GM20000 (cell line): ENCODE measurements at places on chromosomes 1 and 21.
A peak's percentile ranks its signal among the peaks of the same experiment; 100 is the strongest.

- DNase-seq: no peak
These were observed 5.8 kb downstream of the TTC22 start for GRCh38 chr1:54795356-54795665.

DNA sequence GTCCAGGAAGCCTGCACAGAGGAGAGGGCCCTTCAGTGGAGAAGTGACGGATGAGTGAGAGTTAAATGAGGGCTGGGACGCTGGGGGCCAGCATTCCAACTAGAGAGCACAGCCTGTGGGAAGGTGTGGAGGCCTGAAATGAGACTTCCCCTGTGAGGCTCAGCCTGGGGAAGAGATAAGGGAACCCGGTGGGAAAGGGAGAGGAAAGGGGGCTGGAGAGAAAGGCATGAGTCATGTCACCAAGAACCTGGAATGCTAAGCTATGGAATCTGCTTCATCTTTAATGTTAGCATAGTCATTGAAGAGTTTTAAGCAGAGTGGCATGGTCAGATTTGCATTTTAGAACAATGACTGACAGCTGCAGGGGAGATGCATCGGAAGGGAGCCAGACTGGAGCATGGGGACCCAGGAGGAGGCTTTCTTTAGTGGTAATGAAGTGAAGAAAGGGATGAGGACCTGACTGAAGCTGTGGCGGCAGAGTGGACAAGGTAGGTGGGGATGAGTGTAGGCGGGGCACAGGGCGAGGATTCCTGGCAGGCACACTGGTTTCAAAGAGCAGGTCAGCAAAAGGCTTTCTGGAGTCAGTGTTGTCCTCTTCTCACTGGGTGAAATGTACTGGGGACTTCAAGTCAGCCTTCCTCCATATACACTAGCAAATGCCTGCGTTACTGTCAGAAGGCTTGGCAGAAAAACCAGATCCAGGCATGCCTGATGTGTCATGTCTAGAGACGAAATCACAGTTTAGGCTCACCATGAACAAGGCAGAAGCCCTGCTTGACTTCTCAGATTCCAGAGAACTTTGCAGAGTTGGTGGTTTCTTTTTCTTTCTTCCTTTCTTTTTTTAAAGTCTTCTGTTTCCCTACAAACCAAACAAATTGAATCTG, 8.0 kb downstream of the RGL1 start:
- DNase-seq: no peak

DNA sequence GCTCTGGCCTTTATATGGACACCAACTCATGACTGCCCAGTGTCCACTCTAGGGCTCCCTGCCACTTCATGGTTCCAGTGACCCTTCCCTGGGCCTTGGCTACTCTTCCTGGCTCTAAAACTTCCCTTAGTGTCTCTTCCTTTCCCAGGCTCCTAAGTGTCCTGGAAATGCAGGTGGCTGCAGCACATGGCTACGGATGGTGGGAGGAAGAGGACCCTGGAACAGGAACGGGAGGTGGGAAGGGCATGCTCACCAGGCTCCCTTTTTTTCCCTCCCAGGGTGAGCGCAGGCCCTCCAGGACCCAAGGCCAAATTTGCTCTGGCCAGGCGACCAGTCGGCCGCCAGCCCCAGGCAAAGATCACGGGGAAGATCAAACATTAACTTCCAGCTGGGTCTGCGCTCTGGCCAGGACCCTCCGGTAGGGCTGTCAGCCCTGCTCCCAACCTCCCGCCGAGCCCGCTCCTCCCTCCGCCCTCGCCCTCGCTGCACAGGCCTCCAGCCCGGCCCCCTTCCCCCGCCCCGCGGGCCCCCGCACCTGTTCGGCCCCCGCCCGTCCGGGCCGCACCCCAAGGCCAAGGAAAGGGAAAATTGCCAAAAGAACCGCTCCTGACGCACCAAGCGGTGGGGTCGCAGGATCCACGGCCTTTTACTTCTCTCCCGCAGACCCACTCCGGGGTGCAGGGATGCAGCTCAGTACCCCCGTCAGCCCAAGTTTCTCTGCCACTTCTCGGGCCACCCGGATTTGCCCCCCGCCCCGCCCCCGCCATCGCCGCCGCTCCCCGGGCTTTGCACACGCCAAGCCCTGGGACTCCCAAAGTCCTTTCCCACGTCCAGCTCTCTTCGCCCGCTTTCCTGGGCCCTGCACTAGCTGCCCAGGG, 894 bp downstream of the TCEA3 start:
- no peak for DNase-seq

DNA sequence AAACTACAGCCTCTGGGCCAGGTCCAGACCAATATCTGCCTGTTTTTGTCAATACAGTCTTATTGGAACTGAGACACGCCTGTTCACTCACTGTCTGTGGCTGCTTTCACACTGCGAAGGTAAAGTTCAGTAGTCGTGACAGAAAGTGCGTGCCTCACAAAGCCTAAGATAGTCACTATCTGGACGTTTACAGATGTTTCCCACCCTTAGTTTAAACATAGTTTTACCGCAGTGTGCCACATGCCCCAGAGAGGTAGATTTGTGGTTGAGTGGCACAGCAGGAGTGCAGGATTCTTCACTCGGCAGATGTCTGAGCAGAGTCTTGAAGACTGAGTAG, 61.9 kb downstream of the NFASC start:
- no peak for DNase-seq

GRCh38 chr1:1124786-1125642, 9.1 kb upstream of the C1orf159 start:
- no peak for DNase-seq

GRCh38 chr1:160206036-160206389, 829 bp downstream of the PEA15 start:
- peak; percentile 69 for DNase-seq

DNA sequence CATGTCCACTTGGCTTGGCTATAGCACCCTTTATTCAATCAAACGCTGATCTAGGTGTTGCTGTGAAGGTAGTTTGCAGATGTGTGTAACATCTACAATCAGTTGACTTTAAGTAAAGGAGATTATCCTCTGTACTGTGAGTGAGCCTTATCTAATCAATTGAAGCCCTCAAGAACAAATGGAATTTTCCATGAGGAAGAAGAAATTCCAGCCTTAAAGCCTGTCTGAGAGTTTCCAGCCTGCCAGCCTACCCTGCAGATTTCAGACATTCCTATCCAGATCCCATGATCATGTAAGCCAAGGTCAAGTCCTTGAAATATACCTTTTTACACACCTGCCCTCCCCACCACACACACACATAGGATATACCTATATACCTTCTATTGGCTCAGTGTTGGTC, 696.7 kb downstream of the MRPL39 start:
- no peak for DNase-seq

DNA sequence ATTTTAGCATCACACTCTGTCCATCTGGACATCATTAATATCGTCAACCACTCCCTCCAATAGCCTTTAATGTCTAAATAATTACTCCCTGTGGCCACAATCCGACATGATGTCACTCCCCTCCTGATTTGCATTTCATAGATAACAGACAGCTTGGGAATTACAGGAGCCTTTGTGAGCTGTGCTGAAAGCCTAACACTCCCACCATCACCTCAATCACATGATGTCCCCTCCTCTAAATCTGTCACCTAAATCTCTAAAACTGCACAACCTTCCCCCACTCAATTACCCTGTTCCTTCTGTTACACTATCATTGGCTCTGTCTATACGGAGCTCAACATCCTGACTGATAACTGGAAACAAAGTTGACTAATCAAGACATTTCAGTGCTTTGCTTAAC, 14.3 kb downstream of the NHLH2 start:
- DNase-seq: no peak

DNA sequence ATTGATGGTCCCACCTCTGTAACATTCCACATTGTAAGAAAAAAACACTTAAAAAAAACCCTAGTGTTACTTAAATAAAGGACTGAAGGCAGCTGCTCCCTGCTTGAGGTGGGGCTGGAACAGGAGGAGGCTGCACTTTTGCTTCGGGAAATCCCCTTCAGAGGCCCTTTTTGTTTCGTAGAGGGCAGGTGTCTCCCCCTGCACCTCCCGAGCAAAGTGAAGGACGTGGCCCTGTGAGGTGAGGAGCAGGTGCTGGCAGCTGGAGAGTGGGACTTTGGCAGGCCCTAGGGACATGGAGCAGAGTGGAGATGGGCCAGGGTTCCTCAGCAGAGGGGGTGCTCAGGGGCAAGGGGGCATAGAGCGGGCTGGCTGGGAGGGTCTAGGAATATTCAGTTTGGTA, 33.4 kb upstream of the WNT4 start:
- DNase-seq: peak; percentile 81

DNA sequence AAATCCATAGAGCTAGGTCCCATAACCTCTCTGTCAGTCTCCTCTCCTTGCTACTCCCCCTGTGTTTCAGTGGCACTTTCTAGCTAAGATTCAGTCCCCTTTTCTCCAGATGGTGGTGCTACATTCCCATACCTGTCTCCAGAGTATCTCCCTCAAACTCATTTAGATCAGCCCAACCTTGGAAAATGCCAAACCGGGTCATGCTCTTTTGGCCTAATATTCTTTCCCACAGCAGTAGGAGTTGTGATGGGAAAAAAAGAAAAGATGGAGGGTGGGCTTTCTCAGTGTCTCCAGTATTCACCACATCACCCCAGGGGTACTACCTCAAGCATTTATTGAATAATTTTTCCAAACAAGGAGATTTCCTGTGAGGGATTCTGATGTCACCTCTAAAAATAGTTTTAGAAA, 3.2 kb upstream of the RXFP4 start:
- peak; percentile 74 for DNase-seq

- DNase-seq: peak; percentile 17
These were observed 7.3 kb upstream of the BARHL2 start for GRCh38 chr1:90724361-90724760.

DNA sequence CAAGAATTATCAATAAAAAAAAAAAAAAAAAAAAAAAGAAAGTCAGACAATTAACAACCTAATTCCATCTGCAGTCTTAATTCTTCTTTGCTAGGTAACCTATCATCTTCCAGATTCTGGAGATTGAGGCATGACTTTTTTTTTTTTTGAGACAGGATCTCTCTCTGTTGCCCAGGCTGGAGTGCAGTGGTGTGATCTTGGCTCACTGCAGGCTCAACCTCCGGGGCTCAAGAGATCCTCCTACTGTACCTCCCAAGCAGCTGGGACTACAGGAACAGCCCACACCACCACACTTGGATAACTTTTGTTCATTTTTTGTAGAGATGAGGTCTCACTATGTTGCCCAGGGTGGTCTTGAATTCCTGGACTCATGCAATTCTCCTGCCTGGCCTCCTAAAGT, 4.6 kb upstream of the RAD54L start:
- DNase-seq: no peak

DNA sequence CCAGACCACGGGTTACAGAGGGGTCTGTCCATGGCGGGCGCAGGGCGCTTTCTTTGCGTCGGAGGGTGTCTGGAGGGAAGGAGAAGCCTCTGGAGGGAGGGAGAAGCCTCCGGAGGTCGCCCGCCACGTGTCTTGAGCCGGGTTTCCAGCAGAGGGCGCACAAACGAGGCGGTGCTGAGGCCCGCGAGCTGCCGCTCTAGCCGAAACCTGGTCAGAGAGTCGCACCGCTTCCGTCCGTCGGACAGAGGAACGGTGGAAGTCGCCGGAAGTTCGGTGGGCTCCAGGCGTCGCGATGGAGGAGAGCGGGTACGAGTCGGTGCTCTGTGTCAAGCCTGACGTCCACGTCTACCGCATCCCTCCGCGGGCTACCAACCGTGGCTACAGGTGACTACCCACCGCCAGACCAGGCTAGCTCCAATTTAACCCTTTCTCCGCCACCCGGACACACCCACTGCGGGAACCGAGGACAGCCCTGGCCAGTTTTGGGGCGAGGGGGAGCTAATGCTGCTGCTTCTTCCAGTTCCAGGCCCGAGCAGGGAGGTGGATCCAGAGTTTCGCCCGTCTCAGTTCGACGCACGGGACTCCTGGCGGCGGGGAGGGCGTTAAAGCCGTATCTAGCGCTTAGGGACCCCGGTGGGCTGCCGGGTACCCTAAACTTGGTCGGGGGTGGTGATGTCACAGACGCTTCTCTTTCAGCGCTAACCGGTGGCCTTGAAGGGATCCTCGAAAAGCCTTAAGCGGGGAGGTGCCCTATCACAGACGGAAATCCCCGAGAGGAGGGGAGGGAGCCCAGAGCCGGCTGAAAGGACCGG, at the start of gene NECAP2:
NECAP2 (plus strand) TSS at position 255 of the 812 bp plus-strand sequence; CDS start at position 293, 38 bp downstream.
- peak; percentile 89 for DNase-seq

DNA sequence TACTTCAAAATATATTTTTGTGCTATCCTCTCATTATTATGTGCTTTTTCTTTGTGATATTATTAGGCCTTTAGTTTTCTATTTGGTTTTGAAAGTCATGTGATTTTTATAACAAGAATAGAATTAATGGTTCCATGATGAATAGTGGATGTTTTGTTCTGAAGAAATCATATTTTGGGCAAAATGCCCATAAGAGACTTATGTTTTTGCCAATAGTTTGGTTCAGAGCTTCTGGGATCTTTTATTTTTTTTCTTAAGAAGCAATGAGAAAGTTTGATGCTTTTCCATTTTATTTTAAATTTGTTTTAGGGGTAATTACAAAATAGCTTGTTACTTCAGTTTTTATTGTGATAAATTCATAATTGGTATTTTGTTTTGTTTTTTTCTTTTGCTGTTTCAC, 49.8 kb downstream of the LYPLAL1 start:
- no peak for DNase-seq

DNA sequence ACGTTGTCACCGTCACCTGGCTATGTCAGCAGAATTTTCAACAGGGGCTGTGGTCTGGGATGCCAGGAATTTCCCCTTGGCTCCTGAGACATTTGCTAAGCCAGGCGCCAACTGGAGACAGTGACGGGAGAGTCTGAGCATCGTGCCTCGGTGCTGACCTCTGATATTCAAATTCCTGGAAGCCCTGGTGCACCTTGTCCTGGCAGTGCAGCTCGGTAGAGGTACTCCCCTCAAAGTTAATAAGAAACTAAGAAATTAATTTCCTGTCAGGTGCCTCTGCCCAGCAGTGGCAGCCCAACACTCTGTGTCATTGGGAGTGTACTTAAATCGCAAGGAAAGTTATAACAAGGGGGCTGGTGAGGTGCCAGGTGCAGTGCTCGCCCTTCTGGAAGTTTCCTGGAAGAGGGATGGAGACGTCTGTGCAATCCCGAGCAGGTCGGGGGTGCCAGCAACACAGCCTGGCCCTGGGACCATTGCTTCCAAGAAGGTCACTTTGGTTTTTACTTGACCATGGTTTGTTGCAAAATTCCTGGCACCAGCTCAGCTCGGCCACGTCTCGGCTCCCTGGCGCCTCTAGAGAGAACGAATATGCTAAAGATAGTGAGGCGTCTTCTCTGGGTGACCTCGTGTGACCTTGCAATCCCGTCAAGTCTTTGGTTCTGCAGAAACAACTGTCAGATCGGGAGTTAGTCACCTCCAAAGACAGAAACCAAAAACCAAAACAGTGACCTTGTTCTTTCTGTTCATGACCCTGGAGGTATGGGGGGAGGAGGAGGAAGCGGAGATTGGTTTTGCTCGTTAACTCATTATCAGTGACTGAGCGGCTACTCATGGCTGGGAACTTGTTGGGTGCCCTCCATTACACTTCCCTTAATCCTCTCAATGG, 149.5 kb upstream of the VAMP3 start:
- DNase-seq: no peak

GRCh38 chr1:39116860-39117728, 87.4 kb upstream of the MACF1 start:
- DNase-seq: no peak

- no peak for DNase-seq
These were observed 20.7 kb upstream of the S100A7 start for GRCh38 chr1:153481124-153481523.
